NCI-H460 (cell line): ENCODE measurements at places on chromosomes 12 and 14. TPM values are rescaled to one million over a fixed set of nuclear protein-coding genes. Genes with fewer than 3 reads are reported as not detected.

DNA sequence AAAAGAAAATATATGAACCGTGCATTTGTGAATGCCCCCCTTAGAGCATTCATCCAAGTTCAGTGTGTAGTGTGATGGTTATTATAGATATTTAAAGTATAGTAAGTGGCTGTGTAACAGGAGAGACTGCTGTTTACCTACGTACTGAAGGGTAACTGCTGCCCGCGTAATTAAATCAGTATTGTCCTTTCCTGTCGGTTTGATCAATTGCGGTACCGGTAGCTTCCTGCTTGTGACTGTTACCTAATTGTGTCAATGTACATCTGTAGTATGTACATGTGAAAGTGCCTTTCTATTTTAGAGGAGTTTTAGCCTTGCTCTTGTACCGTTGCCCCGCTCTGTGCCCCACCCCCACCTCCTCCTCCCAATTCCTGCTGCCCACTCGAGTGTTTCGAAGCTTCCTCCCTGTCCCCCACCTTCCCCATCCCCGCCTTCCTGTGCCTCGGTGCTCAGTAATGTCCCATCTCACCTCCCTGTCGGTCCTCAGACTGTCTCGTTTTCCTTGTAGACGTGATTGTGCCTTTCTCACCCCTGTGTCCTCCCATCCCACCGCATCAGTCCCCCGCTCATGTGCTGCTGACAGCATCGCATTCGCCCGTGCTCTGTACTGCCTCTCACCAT is 75.0 kb downstream of the KICS2 start:
- DNase-seq = no peak

- no peak for DNase-seq
Observed at GRCh38 chr12:6941782-6942181, 1.8 kb upstream of the RNU7-1 start.

- DNase-seq = no peak
Observed at GRCh38 chr12:64618953-64619590, 8.8 kb downstream of the RASSF3 start.

- DNase-seq = no peak
Observed at GRCh38 chr12:106861984-106862916, 87.8 kb downstream of the RIC8B start.

GRCh38 chr12:13817131-13817530 is 164.3 kb downstream of the GRIN2B start:
- DNase-seq = no peak

DNA sequence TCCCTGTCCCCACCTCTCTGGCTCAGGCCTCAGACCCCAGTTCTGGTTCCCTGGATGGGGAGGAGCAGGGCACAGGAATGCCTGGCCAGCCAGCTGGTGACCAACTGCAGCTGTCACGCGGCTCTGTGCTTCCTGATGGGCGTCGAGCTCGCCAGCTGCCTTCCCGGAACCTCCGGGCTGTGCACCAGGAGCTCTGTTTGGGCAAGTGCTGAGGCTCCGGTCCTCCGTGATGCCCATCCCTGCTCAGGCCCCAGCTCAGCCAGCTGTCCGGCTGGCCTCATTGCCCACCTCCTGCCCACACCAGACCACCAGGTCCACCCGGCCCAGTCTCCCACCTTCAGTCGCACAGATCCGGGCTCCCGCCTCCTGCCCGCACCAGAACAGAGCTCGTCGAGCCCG is 4.8 kb downstream of the IFFO1 start:
- DNase-seq = no peak

DNA sequence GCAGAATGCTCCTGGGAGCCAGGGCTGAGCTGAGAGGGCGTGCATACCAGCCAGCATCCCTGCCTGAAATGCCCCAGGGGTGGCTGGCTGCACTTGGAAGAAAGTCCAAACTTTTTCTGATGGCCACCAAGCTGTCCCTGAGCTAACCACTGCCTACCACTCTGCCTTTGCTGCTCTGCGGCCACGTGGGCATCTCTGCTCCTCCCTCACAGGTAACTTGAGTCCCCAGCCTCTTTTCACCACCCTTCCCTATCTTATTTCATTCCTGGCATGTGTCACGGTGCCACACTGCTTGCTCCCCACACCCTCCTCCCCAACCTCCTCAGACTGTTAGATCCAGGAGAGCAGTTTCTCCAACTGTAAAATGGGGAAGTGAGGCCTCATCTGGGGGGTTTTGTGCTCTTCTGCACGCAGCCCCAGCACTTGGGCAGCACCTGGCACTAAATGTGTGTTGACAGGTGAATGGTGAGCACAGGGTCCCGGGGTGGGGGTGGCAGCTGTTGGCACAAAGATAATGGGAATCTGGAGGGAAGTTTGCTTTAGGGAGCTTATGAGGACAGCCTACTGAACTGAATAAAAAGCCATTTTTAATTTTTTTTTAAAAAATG is 113.0 kb downstream of the GLT1D1 start:
- DNase-seq = no peak

DNA sequence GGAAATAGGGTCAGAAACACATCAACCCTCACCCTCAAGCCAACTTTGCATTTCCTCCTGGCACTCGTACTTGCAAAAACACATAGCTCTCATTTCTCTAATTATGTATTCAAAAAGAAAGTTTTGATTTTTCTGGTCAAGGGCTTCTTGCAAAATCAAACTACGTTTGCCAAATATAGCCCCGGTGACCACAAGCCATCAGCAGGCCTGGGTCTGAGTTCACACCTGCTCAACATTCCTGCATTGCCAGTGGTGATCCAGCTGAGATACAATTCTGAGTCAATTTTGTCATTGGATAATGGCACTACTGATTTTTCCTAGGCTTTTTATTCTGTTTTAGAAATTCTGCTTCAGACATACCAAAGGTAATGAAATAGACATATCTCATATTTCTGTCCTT is 10.7 kb upstream of the BHLHE41 start:
- DNase-seq = no peak

DNA sequence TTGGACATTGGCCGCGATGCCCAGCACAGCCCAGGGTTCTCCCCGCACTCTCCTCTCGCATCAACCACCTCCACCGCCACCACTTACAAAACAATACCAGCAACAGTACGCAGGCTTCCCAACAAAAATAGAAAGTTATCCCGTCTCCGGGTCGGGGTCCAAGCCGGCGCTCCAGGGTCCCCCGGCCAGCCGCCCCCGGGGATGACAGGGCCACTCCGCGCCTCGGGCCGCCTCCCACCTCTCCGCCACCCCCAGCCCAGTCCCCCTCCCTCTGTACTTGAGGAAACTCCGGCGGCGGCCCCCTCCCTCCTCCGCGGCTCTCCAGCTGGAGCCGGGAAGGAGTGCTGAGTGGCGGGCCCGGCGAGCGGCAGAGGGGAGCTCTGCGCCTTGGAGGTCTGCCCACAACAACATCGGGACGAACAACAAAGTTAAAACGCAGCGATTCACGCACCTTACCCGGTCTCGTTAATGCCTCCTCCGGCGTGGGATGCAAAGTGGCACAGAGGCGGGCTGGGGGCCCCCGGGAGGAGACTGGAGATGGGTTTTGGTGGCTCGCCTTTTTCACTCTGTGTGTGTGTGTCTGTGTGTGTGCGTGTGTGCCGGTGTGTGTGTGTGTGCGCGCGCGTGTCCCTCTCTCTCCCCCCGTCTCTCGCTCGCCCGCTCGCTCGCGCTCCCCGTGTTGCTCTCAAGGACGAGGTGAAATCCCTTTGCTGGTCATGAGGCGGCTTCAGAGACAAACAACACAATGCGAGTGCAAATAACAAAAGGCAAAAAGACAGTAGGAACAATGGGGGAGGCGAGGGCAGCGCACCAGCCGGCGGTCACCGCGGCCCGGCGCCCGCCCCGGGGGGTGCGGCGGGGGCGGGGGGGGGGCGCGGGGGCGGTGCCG is 386.8 kb downstream of the BCAT1 start:
- DNase-seq = no peak

GRCh38 chr12:89882050-89882449 is 173.4 kb upstream of the ATP2B1 start:
- no peak for DNase-seq

DNA sequence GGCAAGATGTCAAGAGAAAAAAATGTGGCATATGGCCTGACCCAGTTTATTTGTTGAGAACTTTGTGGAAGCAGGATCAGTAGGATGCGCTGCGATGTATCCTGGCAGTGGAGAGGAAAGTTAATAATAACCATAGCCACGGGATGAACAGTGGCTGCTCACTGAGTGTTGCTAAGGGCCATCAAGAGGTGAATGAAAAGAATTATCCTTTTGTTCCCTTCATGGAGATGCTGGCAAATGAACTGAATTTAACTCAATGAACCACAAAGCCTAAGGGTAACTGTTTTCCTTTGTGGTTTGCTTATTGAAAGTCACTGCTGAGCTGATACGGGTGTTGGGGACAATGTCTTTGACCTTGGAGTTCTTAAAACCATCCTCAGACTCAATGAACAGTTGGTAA is 476.5 kb downstream of the APAF1 start:
- no peak for DNase-seq

- no peak for DNase-seq
Observed at GRCh38 chr12:63495974-63496373, 172.3 kb downstream of the DPY19L2 start.

DNA sequence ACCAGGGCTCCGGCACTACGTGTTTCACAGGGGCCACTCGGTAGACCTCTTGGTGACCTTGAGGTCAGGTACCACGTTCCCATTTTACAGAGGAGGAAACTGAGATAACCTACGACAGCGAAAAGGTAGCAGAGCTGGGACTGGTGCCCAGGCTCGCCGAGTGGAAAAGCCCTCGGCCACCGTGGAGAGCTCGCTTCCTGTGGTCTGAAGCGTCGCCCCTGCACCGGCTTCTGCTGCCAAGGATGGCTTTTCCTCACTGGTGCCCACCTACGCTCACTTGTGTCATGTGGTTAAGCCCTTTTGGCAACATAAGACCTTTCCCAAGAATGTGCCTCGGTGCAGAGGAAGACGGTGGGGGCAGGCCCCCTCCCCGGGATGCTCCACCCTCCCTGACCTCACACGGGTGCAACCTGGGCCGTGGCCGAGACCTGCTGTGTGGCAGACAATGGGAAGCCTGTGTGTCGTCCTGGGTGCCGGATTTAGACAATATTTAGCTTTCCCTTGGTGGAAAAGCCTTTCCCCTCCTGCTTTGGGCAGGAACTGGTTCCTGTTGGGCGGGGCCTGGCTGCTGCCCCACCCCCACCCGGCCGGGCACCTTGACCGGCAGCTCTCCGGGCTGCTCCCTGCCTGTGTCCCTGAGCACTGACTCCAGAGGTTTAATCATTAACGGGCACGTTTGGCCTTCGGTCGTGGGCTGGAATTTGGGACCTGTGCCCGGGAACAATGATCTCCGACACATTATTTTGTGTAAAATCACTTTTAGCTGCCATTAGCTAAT is 32.4 kb upstream of the PPP1R13B start:
- no peak for DNase-seq

- DNase-seq = no peak
Observed at GRCh38 chr12:121926874-121927706, 8.7 kb downstream of the CFAP251 start.

The PTHLH gene
- 3.1 and 3.5 TPM in 2 replicates for total RNA-seq

The LYZ gene
- 0.57 TPM in 1 of 2 replicates, not detected in the other for total RNA-seq

The BCL7A gene
- 13.1 TPM in 2 replicates for total RNA-seq

The CPM gene
- 1.4 and 2.7 TPM in 2 replicates for total RNA-seq
